Keratinocyte (primary cell): ENCODE measurements at places on chromosomes 1 and 21. TPM values are rescaled to one million over a fixed set of nuclear protein-coding genes. Genes with fewer than 3 reads are reported as not detected.

Gene OR2T29
- not detected in 3 replicates for polyA plus RNA-seq

Gene SAMD13
- polyA plus RNA-seq: 0.32 to 0.75 TPM (median 0.48 TPM) in 3 replicates

Gene LCK
- 0.10 to 0.31 TPM (median 0.16 TPM) in 3 replicates for polyA plus RNA-seq

Gene SLC9C2
- polyA plus RNA-seq: not detected in 3 replicates
